Tongue (tissue), 3 donors: ENCODE measurements at places on chromosomes 12 and 14.

- DNase-seq: no peak
These were observed 58.2 kb downstream of the ESR2 start for GRCh38 chr14:64235652-64236640.

- no peak for DNase-seq
These were observed 476 bp upstream of the TRAFD1 start for GRCh38 chr12:112124918-112125249.

- DNase-seq: no peak
These were observed 28.0 kb upstream of the TXNRD1 start for GRCh38 chr12:104187446-104188155.

GRCh38 chr14:103526247-103526913 is 2.6 kb upstream of the TRMT61A start:
- DNase-seq: no peak

DNA sequence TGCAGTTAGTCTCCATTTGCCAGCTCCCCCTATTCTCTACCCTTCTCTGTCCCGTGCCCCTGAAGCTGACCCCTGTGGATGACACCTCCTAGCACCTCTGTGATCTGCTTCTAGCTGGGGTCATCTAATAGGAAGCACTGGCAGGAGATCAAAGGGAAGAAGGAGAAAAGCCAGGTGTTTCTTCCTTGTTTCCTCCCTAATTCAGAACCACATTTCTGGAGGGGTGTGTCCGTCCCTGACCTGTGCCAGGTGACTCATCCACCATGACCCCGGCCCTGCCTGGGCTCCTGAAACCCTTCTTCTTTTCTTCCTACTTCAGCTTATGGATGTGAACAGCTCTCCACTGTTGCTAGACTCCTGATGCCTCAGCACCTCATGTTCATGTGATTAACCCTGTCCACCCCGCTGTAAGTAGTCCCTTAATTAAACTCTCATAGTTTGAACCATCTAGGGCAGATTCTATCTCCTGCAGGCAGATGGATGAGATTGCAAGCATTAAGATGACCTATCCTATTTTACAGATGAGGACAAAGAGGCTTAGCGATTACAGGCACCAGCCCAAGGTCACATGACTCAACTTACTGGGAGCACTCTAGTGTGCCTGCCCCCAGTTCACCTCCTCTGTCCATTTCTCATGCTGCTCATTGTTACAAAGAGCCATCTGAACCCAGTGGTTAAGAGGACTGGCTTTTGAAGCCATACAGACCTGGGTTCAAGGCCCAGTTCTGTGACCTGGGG is 770.5 kb downstream of the MED13L start:
- no peak for DNase-seq

GRCh38 chr14:97077253-97077653 is 280.1 kb downstream of the VRK1 start:
- DNase-seq: peak; percentile 41

- no peak for DNase-seq
These were observed 5.9 kb downstream of the DDHD1 start for GRCh38 chr14:53147208-53147607.

GRCh38 chr14:33483541-33483940 is 467.3 kb downstream of the EGLN3 start:
- DNase-seq: no peak

DNA sequence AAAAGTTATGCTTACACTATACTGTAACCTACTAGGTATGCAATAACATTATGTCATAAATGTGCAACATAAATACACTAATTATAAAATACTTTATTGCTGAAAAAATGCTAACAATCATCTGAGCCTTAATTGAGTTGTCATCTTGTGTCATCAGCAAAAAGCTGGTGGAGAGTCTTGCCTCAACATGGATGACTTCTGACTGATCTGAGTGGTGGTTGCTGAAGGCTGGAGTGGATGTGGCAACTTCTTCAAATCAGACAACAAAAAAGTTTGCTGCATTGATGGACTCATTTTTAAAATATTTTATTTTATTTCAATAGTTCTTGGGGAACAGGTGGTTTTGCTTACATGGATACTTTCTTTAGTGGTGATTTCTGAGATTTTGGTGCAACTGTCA is 93.9 kb upstream of the AMN1 start:
- no peak for DNase-seq

- no peak for DNase-seq
These were observed 92.5 kb downstream of the DUSP6 start for GRCh38 chr12:89259821-89260220.
